ENCODE measurements at places on chromosomes 1 and 21.

DNA sequence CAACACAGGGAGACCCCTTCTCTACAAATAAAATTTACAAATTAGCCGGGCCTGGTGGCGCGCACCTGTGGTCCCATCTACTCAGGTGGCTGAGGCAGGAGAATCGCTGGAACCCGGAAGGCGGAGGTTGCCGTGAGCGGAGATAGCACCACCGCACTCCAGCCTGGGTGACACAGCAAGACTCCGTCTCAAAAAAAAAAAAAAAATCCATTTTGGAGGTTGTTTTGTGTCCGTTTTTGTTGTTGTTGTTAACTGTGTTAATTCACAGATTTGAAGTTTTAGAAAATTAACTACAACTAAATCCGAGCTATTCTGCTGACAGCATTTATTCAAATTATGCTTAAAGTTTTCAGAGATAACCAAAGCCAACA is 618 bp downstream of the CLCC1 start:
- no peak for DNase-seq

DNA sequence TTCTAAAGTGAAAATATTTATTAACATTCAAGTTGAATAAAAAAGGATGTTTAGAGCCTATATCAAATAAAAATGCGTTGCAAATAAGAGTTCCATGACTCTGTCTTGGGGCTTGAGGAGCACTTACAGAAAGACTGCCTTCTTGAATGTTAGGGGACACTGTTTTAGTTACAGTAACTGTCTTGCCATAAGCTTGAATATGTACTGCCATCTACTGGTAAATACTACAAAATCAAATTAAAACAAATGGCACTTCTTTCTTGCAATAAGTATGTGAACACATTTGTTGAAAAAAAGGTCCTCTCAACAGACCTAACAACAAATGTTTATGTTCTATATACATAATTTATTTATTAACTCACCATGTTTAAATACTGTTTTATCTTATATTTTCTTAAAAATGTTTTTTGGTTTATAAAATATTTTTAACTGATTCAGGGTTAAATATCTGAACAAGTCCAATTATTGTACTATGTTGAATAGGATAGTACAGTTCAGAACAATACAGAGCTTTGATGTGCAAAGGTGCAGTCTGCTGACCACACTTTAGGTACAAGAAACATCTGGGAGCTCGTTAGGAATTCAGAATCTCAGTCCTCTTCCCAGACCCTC is 199.5 kb downstream of the LRRIQ3 start:
- no peak for DNase-seq

- no peak for DNase-seq
Measured at GRCh38 chr1:93652323-93652949, 29.2 kb downstream of the BCAR3 start.

DNA sequence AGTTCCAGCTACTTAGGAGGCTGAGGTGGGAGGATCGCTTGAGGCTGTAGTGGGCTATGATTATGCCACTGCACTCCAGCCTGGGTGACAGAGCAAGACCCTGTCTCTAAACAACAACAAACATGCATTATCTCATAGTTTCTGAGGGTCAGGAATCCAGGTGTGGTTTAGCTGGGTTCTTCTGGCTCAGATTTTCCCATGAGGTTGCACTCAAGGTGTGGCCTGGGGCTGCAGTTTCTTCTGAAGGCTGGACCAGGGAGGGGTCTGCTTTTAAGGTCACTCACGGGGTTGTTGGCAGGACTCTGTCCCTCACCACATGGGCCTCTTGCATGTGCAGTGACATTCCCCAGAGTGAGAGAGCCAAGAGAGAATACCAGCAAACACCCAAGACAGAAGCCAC is 77.0 kb downstream of the EPHB2 start:
- no peak for DNase-seq

- DNase-seq = no peak
Measured at GRCh38 chr1:36944883-36945282, 89.4 kb downstream of the GRIK3 start.
